ENCODE measurements at places on chromosomes 16 and 17.

GRCh38 chr16:31201582-31202413, 762 bp downstream of the PYCARD start:
- DNase-seq, result no peak

DNA sequence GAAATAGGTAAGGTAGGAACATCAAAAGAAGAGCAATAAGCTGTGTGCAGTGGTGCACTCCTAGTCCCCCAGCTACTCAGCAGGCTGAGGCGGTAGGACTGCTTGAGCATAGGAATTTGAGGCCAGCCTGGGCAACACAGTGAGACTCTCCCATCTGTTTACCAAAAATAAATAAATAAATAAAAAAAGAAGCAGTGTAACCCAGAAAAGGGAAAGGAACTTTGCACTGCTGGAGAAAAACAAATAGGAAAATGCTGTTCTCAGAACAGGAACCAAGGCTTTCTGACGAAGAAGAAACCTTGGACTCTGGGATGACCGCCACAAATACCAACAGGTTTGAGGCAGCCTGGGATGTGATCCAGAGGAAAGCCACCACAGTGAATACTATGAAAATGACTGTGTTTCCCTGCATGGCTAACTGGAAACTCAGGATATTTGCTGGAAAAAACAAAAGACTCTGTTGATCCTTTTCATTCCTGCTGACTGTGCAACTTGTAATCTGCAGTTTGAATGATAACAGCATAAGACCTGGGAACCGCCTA, 41.2 kb downstream of the TTC19 start:
- DNase-seq, result no peak

DNA sequence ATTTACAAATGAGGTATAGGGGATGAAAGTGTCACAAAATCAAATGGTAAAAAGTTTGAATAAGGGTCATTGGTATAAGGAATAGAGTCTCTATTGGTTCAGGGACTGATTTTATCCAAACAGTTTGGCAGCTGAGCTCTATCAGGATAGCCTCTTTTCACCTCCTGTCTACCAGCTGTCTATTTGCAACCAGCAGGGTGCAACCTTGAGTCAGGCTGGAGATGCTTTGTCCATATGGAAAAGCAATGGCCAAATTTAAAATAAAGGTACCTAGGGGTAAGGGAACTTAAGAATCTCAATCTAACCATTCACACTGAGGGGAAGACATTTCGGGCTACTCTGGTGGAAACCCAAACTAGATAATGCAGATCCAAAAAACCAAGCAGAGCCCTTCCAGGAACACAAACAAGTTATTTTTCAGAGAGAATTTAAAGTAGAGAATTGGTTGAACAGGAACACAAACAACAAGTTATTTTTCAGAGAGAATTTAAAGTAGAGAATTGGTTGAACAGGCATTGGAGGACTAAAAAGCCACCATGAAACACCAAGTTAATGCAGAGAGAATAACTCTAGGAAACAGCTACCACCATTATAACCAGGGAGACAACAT, 12.6 kb upstream of the CA10 start:
- no peak for DNase-seq

DNA sequence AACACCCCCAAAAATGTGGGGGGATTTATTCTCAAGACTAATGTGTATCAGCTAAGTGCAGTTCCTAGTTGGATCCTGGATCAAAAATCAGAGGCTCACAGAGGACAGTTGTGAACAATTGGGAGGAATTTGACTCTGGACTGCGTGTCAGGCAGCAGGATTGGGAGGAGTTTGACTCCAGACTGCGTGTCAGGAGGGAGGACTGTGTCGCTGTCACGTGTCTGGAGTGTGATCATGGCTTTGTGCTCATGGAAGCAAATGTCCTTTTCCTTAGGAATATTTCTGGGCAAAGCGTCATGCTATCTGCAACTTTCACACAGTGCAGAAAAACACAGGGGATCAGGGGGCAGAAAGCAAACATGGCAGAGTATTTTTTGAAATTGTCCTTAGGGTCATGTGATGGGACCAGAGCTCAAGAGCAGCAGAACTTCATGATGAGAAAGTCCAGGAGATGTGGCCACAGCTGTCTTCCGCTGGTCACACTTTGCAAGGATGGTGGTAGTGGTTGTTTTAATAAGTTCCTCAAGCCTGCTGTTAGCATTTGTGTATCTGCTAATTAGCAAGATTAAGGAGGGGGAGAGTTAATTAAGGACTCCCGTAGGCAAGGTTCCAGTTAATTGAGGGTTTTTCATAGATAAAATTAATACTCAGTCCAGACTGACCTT, 122.0 kb upstream of the CHMP6 start:
- DNase-seq, result no peak
